ENCODE measurements at places on chromosomes 6 and 20.
A peak's percentile ranks its signal among the peaks of the same experiment; 100 is the strongest.

DNA sequence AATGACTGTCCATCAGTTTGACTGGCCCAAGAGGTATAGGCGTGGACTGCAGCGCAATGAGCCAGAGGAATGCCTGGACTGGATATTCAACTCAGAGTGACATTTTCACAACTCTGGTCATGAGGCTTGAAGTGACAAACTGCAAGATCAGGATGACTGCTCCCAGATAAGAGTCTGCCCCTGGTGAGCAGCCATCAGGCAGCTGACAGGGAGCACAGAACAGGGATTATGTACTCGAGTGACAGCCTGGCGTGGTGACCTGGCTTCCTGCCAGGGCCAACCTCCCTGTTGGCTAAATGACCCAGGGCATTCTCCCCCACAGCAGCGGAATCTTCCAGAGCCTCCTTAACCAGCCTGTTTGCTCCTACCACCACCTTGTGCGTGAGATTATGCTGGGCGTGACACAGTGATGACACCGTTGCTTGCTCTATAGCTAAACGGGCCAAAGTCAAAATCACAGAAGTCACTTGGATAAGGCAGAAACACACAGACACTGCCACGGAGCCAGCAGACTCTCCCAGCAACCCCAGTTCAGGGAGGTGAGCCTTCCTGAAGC lies 209.1 kb upstream of the JARID2 start:
- DNase-seq = no peak

GRCh38 chr6:12001004-12001705 lies 11.0 kb upstream of the HIVEP1 start:
- DNase-seq = no peak

DNA sequence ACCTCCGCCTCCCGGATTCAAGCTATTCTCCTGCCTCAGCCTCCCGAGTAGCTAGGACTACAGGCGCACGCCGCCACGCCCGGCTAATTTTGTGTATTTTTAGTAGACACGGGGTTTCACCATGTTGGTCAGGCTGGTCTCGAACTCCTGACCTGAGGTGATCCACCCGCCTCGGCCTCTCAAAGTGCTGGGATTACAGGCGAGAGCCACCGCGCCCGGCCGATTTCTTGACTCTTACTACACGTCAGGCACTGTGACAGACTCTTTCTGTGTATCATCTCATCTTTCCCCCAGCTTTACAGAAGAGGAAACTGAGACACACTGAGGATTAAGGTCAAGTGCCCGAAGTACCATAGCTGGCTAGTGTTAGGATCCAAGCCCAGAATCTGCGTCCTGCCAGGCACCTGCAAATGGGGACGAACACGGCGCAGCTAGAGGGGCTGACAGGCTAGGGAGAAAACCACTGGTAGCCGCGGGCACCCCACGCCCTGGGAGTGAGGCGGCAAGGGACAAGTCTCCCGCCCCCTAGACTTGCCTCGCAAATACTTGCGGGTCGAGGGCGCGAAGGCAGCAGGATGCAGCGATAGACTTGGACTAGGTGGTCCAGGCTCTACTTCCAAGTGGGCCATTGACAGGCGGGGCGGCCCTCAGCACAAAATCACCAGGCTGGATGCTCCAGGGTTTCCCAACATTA lies 1.1 kb upstream of the TAF8 start:
- DNase-seq = no peak

DNA sequence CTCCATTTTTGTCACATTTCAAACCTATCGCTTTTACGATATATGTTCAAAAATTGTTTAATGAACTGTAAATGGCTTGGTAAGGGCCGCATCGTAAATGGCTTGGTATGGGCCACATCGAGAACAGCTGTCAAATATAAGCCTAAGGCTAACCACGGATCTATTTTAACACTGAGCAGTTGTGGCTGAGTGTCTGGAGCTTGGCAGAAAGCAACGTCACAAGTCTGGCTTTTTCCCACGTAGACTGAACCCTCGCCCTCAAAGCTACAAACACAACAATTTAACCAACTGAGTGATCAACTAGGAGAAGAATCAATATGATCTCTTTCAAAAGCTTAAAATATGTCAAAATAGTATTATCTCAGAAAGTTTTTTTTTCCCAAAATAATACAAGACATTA lies 71.4 kb upstream of the PRSS16 start:
- DNase-seq = no peak

DNA sequence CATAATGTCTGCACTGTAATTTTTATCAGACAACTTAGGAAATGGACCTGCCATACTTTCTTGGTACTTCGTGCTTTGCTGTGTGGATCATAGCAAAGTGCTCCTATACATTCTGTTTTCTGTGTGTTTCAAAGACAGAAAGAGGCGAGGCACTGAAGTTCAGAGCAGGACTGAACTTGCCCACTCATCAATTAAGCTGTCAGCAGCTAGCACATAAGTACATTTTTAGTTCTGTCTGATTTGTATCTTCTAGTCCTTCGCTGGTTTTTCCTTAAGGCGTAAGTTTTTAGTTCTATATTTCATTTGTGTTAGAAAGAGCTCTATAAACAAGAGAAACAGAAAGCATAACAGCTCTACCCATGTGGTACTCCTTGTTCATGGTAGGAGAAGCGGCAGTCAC lies 42.1 kb downstream of the MAP3K4 start:
- no peak for DNase-seq

GRCh38 chr6:29626948-29627754 lies 5.8 kb downstream of the GABBR1 start:
- no peak for DNase-seq

GRCh38 chr20:44310664-44311639 lies at the start of gene FITM2:
Gene FITM2, minus strand, starts transcription at chr20:44311202. Its CDS starts 54 bp downstream, at chr20:44311148.
- peak; percentile 99 for DNase-seq

DNA sequence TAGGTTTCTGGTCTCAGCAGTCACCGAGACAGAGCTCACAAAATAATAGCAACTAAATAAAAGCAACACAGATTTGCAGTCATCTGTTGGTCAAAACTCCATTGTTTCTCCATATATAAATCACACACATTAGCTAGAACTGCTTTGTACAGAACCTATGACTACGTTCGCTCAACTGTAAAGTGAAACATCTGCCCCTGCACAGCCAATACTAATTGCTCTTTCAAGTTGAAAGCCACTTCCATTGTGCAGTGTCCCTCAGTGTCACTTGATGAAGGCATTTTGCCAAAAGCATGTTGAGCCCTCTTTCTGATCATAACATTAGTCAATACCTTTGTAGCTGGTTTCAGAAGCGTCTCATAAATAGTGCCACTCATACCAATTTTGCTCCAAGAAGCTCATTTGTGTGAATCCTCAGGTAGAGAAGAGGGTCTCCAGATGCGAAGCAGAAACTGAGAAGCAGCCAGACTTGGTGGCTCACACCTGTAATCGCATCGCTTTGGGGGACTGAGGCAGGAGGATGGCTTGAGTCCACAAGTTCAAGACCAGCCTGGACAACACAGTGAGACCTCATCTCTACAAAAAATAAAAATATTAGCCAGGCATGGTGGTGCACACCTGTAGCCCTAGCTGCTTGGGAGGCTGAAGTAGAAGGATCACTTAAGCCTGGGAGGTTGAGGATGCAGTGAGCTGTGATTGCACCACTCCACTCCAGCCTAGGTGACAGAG lies 68.9 kb downstream of the PERP start:
- no peak for DNase-seq

GRCh38 chr20:49705358-49705757 lies 8.3 kb downstream of the B4GALT5 start:
- DNase-seq = no peak

DNA sequence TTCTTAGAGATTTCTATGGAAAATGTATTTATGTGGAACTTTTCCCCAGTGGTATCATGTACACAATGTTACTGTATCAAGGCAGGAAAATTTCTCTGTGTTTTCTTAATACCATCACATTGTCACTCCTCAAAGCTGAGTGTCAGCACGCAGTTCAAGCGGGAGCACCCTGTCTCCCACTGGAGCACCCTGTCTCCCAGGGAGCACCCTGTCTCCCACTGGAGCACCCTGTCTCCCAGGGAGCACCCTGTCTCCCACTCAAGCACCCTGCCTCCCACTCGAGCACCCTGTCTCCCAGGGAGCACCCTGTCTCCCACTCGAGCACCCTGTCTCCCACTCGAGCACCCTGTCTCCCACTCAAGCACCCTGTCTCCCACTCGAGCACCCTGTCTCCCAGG lies 51.3 kb downstream of the PSMG4 start:
- no peak for DNase-seq

- no peak for DNase-seq
Observed at GRCh38 chr6:149049230-149049629, 268.3 kb upstream of the TAB2 start.

DNA sequence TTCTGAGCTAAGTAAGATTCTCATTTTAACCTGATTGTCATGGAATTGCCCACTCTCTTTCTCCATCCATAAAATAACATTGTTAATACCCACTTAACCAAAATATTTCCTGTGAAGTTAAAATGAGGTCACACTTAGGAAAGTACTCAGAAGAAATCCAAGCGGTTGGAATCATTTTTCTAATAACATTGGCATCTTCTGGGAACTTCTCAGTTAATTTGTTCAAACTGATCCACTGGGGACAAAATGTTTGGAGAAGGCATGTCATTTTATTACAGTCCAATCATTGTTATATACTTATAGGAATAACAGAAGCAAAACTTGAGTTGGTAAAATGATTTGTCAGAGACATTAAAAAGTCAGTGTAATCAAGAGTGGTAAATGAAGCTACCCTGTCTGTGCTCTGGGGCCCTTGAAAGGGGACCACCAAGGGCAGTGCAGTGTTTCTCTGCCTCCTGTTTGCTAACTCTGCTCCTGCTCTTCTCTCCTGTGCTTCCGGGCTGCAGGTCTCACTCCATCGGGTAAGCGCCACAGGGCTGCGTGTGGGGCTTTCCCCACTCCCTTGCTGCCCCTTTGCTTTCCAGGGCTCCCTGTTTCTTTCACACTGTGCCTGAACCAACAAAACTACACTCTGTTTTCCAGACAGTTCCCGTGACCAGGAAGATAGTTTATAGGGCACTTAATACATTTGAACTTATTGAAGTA lies 50.1 kb downstream of the HDDC2 start:
- DNase-seq = no peak

DNA sequence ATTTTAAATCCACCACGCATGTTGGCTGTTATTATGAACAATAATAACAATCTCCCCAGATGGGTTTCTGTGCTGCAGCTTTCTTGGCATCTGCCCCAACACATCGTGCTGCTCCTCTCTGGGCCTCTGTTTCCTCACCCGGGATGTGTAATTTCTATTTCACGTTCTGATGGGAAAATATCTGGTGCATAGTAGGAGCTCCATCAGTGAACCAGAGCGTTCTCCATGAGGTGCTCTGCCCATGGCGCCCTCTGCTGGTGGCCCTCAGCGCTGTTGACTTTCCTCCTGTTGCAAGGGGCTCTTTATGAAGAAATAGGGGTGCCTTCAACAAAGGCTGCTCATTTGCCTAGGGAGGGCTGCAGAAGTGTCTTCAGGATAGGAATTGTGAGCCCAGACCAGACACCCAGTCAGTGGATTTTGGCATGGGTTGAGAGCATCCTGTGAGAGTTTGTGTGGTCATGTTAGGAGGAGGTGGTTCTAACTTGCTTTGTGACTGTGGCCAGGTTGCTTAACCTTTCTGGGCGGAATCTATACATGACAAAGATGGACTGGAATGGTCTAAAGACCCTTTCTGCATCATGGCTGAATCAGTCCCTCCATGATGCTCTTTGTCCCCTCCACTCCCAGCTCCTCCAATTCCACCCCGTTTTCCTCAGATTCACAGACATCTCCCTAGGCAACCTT lies 8.1 kb downstream of the SCRT2 start:
- DNase-seq = peak; percentile 71

- DNase-seq = no peak
Observed at GRCh38 chr6:13026557-13026956, 301.8 kb downstream of the TBC1D7 start.

GRCh38 chr6:30845183-30845582 lies 39.1 kb upstream of the DDR1 start:
- no peak for DNase-seq

DNA sequence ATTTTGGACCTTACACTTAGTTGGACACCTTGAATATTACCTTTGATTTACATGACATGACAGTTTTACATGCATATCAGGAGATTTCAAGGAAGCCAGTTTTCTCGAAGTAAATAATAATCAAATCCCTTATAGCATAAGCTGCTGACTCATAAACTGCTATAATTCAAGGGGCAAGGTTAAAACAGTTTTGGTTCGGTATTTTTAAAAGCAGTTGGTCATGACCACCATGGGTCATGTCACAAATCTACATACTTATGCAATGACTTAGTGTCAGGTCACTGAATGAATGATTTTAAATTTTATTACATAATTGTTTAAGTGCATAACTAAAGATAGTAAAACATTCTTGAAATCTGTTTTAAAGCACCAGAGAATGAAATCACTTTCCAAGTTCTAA lies 158.0 kb downstream of the DST start:
- no peak for DNase-seq

DNA sequence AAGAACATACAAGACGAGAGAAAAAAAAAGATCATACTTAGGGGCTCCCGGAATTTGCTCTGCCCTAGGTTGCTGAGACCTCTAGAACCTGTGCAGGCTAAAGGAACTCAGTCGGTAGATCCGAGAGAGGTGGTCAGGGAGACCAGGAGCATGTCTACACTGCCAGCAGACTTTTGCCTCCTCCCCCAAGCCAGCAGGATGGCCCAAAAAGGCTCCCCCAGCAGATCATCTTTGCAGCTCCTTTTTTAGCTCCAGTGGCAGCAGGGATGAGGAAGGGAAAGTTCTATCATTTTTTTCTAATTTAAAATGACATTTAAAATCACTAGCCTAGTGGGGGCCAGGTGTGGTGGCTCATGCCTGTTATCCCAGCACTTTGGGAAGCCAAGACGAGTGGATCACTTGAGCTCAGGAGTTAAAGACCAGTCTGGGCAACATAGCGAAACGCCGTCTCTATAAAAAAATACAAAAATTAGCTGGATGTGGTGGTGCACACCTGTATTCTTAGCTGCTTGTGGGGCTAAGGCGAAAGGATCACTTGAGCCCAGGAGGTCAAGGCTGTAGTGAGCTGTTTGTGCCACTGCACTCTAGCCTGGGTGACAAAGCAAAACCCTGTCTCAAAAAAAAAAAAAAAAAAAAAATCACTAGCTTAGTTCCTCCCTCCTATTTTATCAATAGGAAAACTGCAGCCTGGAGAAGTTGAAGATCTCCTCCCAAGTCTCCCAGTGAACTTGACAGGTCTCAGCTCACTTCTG lies 69.3 kb upstream of the MYL9 start:
- DNase-seq = no peak

DNA sequence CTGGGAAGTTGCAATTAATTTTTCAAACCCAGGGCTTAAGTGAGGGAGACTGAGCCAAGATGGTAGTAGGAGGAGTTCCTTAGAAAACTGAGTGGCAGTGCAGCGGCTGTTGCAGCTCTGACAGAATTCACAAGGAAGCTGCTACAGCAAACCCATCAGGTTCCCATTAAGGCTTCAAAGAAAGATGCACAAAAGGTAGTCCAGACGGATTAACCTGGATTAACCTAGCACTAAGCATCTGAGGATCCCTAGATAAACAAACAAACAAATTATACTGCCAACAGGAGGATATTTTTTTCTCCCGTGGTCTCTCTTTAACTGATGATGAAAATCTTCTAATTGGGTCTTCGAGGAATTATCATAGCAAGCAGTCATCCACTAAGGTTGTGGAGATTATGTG lies 5.2 kb downstream of the TENT5A start:
- DNase-seq = no peak

- DNase-seq = no peak
Observed at GRCh38 chr20:16916165-16916564, 168.0 kb downstream of the OTOR start.

All from activated CD4-positive, alpha-beta T cell treated with anti-CD3 and anti-CD28 coated beads, Interleukin-2, Interleukin-6, amounts not matched to agents 100 ng/mL and 50 ng/mL, durations not matched to agents 16 hours and 8 hours (primary cell).